ENCODE measurements at places on chromosomes 7 and 10.

GRCh38 chr7:129517931-129518330 lies 15.6 kb downstream of the SMKR1 start:
- DNase-seq: no peak

DNA sequence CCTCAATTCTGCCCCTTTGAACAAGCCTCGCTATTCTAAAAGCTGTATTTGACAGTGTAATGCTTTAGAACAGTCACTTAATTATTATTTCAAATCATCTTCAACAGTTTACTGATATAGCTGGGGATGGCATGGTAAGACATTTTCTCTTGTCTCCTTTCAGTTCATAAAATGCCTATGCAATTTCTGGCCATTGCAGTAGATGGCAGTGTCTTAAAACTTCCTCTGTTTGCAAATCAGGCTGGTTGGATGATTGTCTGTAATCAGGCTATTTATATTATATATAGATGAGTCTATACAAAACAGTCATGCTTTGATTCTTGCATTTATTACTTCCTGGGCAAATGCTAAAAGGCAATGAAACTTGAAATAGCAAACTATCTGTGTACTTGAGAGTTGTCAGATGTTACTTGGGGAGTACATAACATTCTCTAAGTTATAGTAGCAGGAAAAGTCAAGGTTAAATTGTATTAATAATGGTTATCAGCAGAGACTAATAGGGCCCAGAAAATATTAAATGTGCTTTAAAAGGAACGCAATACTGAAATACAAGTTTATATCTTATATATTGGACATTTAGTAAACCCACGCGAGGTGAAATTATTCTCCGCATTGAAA lies 55.5 kb upstream of the LHFPL3 start:
- DNase-seq: no peak

DNA sequence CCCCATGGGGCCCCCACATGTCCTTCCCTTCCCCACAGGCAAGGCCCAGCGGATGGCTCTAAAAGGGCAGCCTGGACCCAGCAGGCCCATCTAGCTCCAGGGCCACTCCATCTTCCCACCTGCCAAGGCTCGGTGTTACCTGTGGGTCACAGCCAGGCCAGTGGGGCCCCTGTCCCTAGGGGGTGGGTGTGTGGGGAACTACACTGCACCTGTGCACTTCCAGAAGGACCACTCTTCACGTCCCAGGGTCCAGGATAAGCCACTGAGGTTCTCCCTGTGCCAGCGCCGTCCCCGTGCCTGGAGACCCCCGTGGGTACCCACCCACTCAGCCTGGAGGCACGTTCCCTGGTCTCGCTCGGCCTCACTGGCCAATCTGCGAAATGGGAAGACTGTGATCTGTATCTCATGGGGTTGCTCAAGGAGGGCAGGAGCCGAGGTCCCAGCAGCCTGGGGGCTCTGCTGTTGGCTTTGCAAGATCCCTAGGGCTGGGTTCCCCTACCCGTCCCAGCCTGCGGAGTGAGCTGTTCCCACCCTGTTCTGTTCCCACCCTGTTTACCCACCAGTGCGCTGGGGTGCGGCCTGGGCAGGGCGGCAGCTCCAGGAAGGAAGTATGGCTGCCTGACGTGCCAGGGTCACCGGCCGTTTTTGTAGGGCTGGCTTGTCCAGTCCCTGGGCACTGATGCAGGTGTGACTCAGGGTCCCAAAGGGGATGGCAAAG lies 4.6 kb downstream of the PWWP2B start:
- DNase-seq: no peak

- no peak for DNase-seq
Observed at GRCh38 chr10:131006458-131007256, 304.9 kb downstream of the TCERG1L start.

DNA sequence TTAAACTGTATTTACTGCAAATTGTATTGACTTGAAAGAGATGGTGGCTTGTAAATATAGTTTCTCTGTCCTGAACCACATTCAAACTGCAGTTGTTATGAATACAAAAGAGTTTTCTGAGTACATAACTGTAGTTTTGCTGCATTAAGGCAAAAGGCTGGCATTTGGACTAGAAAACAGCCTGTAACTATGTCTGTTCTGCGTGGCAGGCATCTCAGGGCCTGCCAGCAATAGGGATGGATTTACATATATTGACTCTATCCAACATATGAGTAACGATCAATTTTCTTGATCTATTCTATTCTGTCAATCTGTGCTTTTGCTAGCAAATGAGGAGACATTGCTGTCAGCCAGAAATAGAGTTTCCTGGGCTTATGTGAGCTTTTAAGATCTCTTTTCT lies 174.6 kb downstream of the TMEM26 start:
- no peak for DNase-seq

DNA sequence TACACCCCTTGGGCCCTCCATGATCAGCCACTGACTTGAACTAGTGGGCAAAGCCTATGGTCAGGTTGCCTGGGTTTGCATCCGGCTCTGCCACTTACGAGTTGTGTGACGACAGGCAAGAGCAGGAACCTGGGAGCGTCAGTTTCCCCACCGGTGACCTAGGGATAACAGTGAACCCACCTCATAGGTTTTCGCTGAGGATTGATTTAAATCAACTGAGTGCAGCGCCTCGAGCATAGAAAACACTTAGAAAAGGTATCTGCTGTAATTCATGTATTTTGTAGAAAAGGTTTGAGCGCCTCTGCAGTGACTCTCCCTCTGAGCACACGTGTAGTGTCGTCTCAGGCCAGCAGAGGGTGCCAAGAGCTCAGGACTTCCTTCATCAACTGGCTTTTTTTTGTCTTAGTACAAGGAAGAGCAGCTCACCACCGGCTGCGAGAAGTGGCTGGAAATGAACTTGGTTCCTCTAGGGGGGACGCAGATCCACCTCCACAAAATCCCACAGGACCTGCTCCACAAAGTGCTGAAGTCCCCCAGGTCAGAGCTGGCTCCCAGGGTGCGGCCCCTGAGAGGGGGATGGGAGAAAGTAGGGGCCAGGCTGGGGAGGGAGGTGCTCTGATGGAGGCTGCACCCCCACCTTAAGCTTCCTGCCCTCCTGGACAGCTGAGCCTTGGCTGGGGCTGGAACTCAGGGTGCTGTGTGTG lies 27.7 kb downstream of the BTBD16 start:
- peak; percentile 43 for DNase-seq

DNA sequence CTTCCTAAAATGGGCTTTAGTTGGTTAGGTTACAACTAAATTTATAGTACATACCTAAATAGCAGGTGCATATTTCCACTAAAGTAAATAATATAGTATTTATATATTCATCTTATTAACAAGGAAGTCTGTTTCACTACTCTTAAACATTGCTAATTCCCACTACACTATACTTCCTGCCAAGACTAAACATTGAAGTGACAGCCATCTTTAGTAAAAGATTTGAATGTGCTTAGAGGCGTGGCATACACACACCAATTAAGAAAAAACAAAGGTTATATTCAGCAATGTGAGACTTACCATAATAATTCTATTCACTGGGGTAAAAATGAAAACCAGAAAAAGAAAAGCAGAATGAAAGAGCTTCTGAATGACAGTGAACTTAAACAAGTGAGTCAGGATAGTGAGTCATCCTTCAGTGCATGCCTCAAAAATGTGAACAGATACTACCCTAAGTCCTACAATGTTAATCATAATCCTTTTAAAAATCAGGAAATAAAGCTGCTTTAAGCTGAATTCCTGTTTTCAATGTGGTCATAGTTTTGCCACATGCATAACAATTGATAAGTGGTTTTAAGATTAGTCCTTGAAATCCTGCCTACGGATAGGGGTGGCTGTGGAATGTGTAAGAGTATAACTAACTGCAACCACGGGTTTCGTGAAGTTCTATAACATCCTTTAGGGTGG lies 59.4 kb downstream of the USP6NL start:
- no peak for DNase-seq

DNA sequence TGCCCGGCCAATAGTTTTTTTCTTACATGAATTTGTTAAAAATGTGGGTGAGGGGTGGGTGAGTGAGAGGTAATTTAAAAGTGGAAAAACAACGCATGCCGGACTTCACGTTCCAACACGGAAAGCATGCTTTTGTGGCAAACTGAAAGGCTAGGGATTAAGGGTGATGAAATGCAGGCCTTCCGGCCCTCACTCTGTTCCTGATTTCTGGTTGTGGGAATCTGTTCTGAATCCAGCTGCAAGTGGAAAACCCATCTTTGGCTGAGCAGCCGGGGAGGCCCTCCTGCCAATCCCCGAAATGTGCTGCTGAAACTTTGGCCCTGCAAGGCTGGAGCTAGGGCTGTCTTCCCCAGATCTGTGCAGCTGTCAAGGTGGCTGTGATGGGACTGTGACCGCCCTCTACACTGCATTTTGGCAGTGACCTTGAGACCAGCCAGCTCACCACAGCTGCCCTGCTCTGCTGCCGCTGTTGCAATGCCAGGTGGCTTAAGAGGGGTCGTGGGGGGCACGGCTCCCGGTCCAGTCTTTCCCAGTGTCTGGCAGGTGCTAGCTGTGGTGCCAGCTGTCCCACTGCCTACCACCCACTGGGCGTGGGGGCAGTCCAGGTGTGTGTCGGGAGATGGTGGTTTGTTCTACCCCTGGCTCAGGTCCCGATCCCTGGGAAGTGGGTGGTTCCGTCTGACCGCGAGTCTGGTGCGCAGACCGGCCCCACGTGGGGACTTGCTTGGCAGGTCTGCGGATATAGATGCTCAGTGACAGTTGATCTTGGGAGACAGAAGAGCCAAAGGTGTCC lies 39.0 kb downstream of the TET1 start:
- no peak for DNase-seq

GRCh38 chr7:24980534-24981170 lies 674 bp upstream of the OSBPL3 start:
- no peak for DNase-seq

GRCh38 chr10:13092291-13093102 lies 7.5 kb upstream of the OPTN start:
- DNase-seq: no peak

GRCh38 chr10:49526619-49527018 lies 12.3 kb downstream of the ERCC6 start:
- DNase-seq: no peak

DNA sequence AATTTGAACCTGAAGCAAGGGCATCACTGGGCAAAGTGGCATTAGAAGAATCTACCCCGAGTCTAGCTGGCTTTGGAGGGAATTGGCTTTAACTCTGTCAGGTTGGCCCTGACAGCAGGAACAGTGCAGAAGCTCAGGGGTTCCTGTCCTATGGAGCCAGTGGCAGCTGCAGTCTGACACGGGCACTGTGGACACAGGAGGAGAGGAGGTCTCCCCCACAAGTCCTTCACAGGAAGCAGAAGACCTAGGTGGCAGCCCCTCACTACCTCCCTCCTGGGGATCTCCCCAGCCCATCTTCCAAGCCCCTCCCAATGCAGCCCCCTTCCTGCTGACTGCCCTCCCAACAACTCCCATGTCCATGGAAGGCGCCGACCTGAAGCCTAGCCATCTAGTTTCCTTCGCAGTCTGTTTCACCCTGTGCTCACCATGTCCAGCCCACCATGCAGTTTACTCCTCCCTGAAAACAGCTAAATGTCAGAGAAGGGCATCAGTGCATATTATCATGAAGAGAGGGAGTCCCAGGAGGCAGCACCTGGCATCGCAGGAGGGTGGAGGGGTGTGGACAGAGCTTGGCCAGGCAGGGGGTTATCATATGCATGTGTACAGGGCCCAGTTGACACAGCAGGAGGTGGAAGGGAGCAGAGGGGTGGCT lies 17.9 kb upstream of the GDF10 start:
- no peak for DNase-seq

DNA sequence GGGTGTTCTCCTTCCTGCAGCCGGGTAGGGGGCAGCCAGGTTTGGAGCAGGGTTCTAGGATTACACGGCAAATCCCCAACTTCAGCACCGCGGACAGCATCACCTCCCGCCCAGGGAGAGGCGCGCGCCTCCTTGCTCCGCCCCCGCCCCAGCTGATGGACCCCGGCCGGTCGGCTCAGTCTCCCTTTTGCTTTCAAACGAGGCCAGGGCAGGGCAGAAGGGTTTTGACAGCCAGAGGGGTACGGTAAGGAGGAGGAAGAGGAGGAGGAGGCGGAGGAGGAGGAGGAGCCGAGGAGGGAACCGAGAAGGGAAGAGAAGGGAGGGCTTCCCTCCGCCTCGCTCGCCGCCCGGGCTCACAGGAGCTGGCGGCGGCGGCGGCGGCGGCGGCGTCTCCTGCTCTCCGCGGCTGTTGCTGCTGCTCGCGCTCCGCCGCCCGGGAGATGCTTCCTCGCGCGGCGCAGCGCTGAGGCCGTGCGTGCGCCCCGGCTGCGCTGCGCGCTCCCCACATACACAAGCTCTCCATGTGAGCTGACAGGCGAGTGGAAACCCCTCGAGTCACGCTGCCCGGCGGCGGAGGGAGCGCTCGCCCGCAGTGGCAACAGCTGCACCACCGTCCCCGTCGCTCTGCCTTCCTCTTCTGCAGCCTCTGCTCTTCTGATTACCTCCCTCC lies 615 bp upstream of the CNTNAP2 start:
- DNase-seq: no peak

GRCh38 chr10:91194497-91195179 lies 25.8 kb upstream of the PCGF5 start:
- no peak for DNase-seq

DNA sequence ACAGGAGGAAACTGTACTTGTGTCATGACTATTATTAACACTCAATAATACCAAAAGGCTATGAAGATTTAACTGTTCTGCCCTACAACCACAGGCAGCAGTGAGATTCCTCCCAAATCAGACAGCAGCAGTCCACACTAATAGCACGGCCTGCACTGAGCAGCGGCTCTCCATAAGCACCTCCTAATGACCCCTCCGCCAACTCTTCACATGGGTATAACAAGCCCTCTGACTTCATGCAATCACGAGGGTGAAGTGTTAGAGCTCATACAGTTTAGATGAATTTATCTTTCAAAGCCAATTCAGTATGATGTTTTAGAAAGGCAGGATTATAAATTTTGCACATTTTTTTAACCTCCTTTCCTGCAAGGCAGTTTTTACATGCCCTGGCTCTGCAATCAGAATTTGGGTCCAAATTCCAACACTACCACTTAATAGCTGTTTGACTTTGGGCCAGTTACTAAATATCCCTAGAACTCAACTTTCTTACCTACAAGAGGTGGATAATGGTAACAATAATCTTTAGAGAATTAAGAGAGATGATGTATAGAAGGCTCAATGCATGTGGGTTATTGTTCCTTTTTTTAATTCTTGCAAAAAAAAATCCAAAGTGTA lies 617.1 kb downstream of the KCNMA1 start:
- no peak for DNase-seq

DNA sequence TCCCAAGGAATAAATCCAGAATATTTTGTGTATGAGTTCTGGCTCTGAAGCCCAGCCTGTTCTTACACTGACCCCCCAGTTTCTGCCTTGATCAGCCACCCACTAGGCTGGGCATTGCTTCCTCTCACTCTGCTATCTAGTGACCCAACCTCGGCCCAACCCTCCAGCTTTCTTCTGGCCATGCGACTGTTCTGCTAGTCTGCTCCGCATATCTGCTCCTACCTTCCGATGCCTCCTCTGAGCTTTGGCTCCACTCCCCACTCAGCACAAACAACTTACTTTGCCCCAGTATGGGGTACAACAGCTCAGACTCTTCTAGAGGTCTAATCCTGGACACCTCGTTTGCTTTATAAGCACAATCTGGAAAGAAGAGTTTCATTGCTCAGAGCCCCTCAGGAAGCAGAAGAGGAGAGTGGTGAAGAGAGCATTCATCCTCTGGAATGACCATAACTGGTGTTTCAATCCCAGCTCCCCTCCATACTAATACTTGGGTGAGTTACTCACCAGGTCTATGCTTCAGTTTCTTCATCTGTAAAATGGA lies 99.6 kb downstream of the NPSR1 start:
- DNase-seq: no peak
